ENCODE measurements at places on chromosomes 1 and 21.

DNA sequence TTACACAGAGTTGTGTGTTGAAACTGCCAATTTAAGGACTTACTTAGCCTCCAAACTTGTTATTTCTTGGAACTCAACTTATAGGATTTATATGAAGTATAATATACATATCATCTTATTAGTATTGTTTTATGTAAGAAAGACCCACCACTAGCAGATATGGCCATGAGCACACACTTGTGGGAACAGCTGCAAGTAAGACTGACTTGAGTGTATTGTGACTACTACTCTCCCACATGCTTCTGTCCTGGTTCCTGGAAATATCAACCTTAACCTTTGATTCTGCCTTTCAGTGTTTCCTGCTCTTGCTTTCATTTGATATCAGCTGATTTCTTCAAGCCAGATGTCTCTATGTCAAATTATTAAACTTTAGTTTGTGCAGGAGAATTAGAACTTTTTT, 175.3 kb downstream of the MAGI3 start:
- DNase-seq, result no peak

DNA sequence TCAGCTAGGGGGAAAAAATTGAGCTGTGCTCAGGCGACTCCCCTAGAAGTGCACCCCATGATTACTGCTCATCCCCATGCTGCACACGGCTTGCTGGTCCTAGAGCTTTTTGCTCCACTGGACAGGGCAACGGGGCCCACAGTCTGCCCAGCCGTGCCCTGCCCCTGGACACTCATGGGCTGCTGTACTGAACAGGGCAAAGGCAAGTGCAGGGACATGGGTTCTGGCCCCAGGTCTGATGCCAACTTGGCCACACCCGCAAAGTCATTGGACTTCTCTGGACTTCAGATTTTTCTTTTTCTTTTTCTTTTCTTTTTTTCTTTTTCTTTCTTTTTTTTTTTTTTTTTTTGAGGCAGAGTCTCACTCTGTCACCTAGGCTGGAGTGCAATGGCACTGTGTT, 42.9 kb upstream of the TARBP1 start:
- DNase-seq, result no peak

- DNase-seq, result no peak
Observed at GRCh38 chr1:18230840-18231239, 123.2 kb downstream of the IGSF21 start.

GRCh38 chr1:157194731-157195520, 56.7 kb upstream of the ETV3 start:
- DNase-seq, result no peak

DNA sequence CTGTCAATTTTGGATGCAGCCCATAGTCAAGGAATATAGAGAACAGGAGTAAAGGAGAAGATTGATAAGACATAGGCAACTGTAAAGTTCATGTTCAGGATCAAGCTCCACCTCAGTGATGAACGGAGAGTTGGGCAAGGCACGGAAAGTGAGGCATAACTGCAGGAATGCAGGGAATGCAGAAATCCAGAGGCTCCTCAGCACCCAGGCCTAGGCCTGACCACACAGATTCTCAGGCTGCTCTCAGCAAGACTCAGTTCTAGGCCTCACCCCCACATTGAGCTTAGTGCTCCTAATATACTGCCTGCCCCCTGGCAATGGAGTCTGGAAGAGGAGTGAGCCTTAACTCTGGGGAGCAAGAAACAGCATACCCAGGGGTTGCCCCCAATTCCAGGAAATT, 36.3 kb upstream of the S1PR1 start:
- no peak for DNase-seq

- DNase-seq, result no peak
Observed at GRCh38 chr1:203985044-203985443, 87.9 kb upstream of the SOX13 start.

GRCh38 chr1:245041058-245041698, 113.6 kb upstream of the KIF26B start:
- no peak for DNase-seq

DNA sequence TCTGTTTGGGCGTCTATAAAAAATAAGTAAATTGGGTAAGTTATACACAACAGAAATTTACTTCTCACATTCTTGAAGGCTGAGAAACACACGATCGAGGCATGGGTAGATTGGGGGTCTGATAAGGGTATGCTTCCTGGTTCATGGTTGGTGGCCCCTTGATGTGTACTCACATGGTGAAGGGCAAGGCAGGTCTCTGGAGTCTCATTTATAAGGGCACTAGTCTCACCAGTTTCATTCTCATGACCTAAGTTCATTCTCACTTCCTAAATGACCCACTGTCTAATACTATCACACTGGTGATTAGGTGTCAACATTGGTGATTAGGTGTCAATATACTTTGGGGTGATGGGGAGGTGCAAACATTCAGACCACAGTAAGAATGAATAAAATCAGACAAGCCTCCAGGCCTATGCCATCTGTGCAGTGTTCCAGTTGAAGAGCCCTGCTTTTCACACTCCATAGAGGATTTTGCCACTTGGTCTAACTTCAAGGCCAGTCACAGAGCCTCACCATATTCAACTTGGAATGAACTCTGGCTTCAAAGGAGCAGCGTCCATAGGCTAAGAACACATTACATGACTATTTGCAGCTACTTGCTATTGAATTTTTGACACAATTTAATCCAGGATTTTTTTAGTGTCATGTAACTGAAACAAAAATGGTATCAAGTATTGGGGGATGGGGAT, 2.5 kb upstream of the GBP4 start:
- no peak for DNase-seq

- DNase-seq, result no peak
Observed at GRCh38 chr1:57329937-57330336, 93.9 kb downstream of the DAB1 start.

DNA sequence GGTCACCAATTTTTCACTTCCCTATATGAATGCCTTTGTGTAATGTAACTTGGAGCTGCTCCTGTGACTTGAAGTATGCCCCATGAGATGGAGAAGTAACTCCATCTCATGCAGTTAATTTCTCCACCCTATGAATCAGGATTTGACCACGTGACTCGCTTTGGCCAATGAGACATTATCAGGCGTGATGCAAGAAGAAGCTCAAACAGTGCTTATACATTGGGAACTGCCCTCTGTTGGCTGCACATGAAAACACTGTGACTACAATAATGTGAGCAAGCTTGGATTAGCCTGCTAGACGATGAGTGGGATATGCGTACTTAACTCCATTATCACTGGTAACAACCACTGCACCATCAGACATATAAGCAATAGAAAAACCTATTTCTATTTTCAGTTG, 684.4 kb downstream of the PLA2G4A start:
- no peak for DNase-seq

DNA sequence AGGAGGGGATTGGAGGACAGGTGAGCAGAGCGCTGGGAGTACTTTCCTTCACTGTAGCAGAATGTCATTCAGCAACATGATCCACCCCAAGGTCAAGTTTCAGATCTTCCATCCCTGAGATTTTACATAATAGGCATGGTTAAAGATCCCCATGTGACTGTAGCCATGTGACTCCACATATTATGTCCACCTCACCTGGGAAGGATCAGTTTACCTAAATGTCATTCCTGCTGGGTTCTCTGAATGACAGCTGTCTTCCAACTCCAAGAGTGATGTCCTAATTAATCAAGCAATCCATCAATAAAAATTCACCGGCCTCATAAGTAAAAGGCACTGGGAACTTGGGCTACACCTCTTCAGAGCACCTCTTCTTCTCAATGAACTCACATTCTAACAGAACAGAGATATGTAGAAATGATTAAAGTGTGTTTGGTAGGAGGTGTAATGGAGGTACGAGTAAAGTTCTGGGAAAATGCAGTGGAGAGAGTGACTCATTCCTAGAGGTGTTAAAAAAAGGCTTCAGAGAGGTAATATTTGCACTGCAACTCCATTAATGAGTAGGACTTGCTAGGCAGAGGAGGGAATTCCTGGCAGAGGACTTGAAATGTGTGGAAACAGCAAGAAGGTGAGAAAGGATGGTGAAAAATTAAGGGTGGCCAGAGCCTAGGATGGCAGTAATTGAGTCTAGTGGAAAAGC, 22.2 kb upstream of the MAPKAPK2 start:
- no peak for DNase-seq

GRCh38 chr1:231806623-231807495, 180.3 kb downstream of the DISC1 start:
- no peak for DNase-seq

DNA sequence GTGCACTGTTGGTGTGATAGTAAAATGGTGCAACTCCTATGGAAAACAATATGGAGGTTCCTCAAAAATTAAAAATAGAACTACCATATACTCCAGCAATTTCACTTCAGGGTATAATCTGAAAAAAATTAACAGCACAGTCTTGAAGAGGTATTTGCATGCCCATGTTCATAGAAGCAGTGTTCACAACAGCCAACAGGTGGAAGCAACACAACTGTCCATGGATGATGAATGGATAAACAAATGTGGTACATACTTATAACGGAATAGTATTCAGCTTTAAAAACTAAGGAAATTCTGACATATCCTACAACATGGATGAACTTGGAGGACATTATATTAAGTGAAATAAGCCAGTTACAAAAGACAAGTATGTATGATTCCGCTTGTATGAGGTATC, 8.2 kb downstream of the TTLL7 start:
- no peak for DNase-seq

- DNase-seq, result no peak
Observed at GRCh38 chr1:185645686-185646085, 88.5 kb upstream of the HMCN1 start.

- DNase-seq, result no peak
Observed at GRCh38 chr1:230866171-230867070, 1.9 kb downstream of the C1orf198 start.

- DNase-seq, result no peak
Observed at GRCh38 chr1:223016890-223017289, 126.2 kb downstream of the TLR5 start.

DNA sequence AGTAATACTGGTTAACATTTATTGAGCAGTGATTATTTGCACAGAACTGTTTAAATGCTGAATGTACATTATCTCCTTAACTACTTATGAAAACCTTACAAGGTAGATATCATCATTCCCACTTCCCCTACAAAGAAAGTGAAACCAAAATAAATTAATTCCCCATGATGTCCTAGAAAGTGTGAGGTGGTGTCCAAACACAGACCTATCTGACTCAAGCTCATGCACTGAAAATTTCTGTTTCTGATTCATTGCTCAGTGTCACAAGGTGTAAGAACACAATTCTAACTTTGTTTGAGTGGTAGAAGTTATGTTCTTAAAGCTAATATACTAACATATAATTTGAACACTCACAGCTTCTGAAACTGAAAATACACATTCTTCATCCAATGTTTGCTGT, 178.7 kb downstream of the MRPL39 start:
- no peak for DNase-seq

DNA sequence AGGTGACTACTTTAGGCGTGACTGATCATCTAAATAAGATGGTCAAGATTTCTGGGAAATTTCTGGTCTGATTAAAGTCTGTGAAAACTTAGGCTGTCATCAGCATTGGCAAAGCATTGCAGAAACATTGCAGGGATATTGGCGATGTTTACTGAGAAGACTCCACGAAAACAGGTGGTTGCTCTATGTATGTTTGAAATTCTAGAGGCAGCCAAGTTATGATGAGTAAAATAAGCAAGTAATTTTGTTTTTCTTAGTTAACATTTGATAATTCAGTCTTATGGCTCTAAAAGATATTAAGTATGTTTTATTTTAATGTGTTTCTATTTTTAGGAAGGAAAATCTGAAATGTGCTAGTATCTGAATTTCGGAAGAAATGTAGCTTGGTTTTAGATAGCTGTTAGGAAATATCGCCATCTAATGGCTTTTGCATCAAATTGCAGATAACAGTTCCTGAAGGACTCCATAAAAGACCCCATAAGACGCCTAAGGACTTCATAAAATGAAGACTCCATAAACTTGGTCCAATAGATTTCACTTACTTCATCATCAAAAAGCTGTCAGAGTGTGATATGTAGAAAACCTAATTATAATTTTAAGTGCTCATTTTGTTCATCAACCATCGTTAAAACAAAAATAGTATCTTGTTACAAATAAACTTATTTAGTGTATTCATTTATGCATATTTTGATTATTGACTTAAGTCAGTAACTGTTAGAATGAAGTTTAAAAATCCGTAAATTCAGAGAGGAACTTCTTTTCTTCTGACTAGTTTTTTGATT, 344.6 kb downstream of the RYR2 start:
- no peak for DNase-seq

DNA sequence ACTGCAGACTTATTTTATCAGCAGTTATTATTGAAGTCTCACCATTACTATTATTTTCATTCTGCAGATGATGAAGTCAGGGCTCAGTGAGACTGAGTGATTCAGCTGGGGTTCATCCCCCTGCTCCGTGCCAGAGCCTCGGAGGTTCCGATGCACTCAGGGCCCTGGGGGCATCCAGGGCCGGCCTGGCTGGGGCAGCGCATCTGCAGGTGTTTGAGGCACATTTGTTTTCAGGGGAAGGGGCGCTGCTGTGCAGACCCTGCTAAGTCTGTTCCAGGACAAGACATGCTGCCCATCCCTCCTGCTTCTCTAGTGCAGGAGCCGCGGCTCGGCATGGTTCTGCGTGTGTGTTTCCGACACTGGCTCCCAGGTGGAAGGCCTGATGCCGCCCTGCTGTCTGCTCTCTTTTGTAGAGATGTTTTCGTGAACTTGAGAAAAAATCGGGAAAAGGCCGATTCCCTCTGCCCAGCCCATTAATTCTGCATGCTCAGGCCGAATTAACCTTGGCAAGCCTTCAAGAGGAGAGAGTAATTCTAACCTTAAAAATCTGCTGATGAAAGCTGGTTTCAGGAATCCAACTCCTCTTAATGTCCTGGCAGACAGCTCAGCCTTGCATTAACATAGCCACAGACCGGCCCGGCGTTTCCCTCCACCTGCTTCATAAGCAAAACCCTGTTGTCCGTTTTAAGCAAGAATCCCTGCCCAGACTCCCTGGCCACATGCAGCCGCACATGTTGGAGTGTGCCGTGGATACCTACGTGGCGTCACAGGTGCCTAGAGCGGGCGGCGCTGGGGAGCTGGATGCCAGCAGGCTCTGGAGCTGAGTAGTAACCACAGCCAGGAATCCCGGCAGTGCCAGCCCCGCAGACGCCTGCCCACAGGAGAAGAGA, 316.0 kb upstream of the VAMP3 start:
- DNase-seq, result no peak

DNA sequence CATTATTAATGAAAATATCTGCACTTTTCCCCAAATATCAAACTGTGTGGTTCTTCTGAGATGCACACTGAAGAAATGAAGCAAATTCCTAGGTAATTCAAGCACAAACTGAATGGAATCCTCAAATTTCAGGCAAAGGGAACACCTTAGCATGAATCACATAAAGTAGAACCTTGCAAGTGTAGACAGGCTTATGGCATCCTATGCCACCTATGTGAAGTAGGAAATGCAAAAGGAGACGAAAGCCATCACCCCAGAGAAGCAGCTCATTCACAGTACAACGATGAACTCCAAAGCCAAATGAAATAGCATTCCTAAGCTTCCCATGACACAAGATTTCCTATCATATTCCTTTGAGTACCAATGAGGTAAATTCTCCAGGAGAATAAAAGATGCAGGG, 461.2 kb upstream of the RUNX1 start:
- no peak for DNase-seq

DNA sequence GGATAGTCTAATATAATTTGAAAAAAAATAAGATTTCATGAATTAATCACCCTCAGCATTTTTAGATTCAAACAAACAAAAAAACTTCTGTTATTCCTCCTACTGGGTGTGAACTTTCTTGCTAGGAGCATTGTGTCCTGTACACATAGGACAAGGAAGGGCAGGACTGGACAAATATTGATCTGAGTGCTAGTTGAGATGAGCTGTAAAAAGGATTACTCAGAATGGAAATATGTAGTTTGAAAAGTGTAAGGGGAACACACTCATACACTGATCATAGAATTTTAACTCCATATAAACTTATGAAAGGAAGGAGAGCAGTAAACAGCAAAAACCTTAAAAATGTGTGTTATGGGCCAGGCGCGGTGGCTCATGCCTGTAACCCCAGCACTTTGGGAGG, 156.5 kb upstream of the ZNF648 start:
- no peak for DNase-seq
